ENCODE measurements at places on chromosomes 2 and 18.

- DNase-seq = no peak
These were observed 162.6 kb downstream of the PAX3 start for GRCh38 chr2:222136106-222136630.

GRCh38 chr2:23545396-23545795, 160.4 kb downstream of the KLHL29 start:
- DNase-seq = no peak

GRCh38 chr2:24228470-24228869, 53.6 kb downstream of the FAM228A start:
- peak; percentile 38 for DNase-seq

DNA sequence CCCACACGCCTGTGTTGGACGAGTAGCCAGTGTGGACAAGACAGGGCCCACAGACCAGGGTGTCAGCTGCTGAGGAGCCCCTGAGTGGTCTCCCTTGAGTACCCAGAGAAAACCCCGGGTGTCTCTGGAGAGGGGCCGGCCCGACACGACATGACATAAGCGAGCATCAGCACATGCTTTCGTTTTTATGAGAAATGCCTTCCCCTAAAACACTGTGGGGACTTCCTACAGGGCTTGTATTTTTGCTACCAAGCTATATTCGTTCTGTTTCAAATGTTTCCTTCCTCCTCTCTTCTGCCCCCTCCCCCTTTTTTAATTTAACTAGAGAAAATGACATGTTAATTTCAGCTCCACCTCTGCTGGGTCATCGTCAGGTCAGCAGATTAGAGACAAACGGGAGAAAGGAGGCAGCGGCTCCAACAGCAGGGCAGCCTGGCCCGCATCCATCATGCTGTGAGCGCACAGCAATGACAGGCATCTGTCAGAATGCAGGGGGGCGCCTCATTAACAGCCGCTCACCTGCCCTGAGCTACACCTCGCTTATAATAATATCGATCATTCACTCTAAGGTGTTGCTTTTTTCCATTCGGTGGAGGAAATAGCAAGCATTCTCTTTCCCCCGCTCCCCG, 286.2 kb downstream of the ZNF516 start:
- DNase-seq = no peak

GRCh38 chr2:43402452-43402937, 176.1 kb upstream of the ZFP36L2 start:
- no peak for DNase-seq

DNA sequence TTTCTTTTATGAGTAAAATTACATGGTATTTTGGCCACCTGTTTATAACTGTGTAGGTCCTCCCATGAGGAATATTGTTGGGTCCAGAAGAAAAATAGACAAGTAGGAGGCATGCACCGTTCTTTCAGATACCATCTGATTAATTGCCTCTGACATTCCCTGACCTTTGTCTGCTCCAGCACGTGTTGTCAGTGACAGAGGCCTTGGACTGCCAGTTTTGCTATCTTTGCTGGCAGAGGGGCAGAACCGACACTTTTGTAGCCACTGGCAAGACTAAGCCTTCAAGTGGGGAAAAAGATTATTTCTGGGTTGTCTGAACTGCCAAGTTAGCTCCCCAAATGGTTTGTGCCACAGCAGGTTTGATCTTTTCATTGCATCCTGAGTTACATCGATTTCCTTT, 276.9 kb downstream of the CAMKMT start:
- no peak for DNase-seq

GRCh38 chr2:157971702-157972101, 95.6 kb upstream of the ACVR1 start:
- peak; percentile 20 for DNase-seq

- DNase-seq = no peak
These were observed 28.1 kb upstream of the RASGRP3 start for GRCh38 chr2:33448220-33448899.

GRCh38 chr2:120707816-120708215, 27.9 kb upstream of the GLI2 start:
- DNase-seq = no peak

DNA sequence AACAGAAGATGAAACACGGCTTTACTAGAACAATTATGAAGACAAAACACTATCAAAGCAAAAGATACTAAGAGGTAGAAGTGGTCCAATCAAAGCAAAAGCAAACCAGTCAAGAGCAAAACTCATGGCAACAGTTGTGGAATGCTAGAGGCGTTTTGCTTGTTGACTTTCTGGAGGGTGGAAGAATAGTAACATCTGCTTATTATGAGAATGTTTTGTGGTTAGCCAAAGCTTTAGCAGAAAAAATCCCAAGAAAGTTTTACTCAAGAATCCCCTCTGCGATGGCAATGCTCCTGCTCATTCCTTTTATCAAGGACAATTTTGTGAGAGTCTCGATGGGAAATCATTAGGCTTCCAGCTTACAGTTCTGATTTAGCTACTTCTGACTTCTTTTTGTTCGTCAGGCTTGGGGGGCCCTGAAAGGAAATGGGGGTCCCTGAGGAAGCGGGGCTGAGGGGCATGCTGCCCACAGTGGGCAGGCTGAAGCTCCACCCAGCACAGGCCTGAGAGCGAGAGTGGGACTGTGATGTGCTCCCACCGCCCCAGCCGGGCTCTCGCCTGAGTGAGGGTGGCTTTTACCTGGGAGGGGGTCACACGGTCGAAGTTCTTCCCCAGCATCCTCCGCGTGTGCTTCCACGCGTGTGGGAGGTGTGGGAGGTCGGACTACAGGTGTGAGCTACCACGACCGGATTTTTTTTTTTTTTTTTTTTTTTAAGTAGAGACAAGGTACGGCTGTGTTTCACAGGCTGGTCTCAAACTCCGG, 49.0 kb upstream of the MC4R start:
- DNase-seq = no peak

GRCh38 chr2:71552861-71553301, 99.5 kb downstream of the DYSF start:
- no peak for DNase-seq

DNA sequence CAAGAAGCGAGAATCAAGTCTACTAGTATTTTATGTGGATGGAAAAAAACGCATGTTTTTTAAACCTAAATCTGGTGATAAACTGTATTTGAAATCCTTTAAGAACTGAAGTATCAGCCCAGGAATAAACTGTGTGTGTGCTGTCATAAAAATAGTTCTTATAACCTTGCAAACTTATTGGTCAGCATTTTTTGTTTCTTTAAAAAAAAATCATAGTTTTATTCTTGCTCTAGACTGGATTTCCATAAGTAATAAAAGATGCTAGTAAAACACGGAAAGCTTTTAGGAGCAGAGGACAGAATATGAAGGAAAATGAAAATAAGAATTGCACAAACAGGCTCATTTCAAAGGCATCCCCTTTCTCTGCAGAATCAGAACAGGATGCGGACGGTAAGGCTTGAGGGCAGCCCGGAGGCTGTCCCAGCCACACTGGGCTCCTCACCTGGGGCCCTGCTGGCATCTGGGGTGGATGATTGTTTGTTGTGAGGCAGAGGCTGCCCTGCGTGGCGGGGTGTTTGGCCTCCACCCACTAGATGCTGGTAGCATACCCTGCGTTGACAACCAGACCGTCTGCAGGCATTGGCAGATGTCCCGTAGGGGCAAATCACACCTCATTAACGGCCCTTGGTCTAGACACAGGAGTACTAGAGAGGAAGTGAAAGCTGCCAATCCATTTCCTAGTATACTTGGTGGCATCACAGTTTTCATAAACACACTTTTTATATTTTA, 52.5 kb downstream of the MBP start:
- no peak for DNase-seq

- peak; percentile 70 for DNase-seq
These were observed 135.3 kb downstream of the CCDC148 start for GRCh38 chr2:158321264-158321663.

GRCh38 chr2:61967262-61967661, 61.8 kb downstream of the COMMD1 start:
- DNase-seq = peak; percentile 57

- DNase-seq = no peak
These were observed 43.9 kb downstream of the LRATD1 start for GRCh38 chr2:14676371-14676770.
